ENCODE measurements at places on chromosomes 5 and 9. TPM values are rescaled to one million over a fixed set of nuclear protein-coding genes. Genes with fewer than 3 reads are reported as not detected.

- no peaks in the 10 kb centered on the region for H3K27me3 ChIP-seq
- H3K27ac ChIP-seq, result no peak overlapping the region
- no peak for DNase-seq
- H3K4me1 ChIP-seq, result no peaks in the 10 kb centered on the region
- H3K4me3 ChIP-seq, result no peak overlapping the region
These were observed 647.2 kb downstream of the BNC2 start for GRCh38 chr9:16223074-16223871.

- no peak overlapping the region for H3K27ac ChIP-seq
- no peak for DNase-seq
- H3K27me3 ChIP-seq, result peaks cover 8% of the 10 kb centered on the region
These were observed 1.0 kb upstream of the UBTD2 start for GRCh38 chr5:172284611-172284980.

- no peaks in the 10 kb centered on the region for H3K36me3 ChIP-seq
- H3K27me3 ChIP-seq, result peaks cover 39% of the 10 kb centered on the region
- H3K4me3 ChIP-seq, result no peak overlapping the region
- no peak overlapping the region for H3K27ac ChIP-seq
- peaks cover 14% of the 10 kb centered on the region for H3K4me1 ChIP-seq
These were observed 655 bp downstream of the GRIN1 start for GRCh38 chr9:137139468-137140150.

DNA sequence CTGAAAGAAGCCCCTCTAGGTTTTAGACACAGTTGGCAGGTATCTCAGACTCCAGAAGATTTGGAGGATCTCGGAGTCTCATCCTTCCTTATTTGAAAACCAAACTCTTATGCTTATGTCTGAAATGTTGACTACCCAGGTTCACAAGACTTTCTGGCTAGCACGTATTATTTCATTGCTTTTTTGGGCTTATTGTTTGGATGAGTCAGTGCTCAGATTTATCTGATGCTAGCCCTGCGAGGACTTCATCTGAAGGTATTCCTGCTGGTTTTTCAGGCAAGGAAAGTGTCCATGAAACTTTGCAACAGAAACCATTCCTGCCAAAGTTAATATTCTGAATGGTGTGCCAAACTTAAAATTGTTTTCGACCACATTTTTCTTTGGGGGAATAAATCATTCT is 8.5 kb downstream of the OSTF1 start:
- peaks cover 46% of the 10 kb centered on the region for H3K36me3 ChIP-seq
- DNase-seq, result no peak
- no peaks in the 10 kb centered on the region for H3K27me3 ChIP-seq

GRCh38 chr5:97049175-97049574 is 93.2 kb downstream of the LIX1 start:
- no peak overlapping the region for H3K27ac ChIP-seq
- H3K36me3 ChIP-seq, result no peaks in the 10 kb centered on the region
- no peak overlapping the region for H3K4me3 ChIP-seq
- DNase-seq, result no peak

DNA sequence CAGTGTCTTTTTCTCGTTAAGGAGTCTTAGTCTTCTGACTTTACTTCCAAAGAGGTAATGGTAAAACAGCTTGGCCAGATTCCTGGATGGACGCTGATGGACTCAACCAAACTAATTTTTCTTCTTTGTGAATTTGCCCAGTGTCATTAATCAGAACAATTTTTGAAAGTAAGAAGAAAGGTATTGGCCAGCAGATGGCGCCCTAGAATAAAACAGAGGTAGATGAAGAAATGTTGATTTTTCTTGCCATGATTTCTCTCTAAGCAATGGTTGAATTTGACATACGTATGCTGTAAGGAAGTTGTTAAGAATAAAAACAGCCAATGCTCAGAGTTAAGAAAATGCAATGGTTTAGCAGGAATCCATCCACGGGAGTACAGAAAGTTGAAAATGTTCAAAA is 500.0 kb downstream of the DIRAS2 start:
- no peak overlapping the region for H3K4me3 ChIP-seq
- no peak overlapping the region for H3K27ac ChIP-seq

DNA sequence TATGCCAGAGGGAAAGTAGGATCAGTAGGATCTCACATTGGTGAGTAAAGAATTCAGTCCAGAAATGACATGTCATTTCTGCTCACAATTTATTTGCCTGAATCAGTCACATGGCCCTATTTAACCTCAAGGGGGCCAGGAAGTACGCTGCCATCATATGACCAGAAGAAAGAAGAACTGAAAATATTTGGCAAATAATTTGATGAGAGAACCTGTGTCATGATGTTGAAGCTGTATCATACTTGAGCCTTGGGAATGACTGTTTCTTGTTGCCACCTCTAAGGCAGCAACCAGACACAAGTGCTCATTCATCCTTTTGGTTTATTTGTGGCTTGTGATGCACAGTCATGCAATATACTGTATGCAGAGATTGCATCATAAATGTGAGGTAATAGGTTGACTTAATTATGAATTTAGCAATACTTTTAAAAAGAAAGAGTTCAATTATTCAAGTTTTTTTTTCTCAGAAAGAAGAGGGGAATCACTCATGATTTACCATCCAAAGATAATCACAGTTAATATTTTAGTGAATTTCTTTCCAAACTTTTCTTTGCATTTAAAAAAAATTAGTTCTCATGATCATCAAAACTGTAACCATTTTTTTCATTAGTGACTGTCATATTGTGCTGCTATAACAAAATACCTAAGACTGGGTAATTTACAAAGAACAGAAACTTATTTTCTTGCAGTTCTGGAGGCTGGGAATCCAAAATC is 8.2 kb upstream of the ZFYVE16 start:
- DNase-seq, result no peak
- no peak overlapping the region for H3K4me3 ChIP-seq
- no peak overlapping the region for H3K27ac ChIP-seq
- peaks cover 12% of the 10 kb centered on the region for H3K27me3 ChIP-seq
- H3K4me1 ChIP-seq, result peaks cover 5% of the 10 kb centered on the region

- no peaks in the 10 kb centered on the region for H3K36me3 ChIP-seq
- peak; percentile 44 for DNase-seq
- H3K4me3 ChIP-seq, result no peak overlapping the region
- peak overlapping the region; percentile 19 for H3K27ac ChIP-seq
These were observed 50.7 kb downstream of the ARRDC3 start for GRCh38 chr5:91332267-91333045.

DNA sequence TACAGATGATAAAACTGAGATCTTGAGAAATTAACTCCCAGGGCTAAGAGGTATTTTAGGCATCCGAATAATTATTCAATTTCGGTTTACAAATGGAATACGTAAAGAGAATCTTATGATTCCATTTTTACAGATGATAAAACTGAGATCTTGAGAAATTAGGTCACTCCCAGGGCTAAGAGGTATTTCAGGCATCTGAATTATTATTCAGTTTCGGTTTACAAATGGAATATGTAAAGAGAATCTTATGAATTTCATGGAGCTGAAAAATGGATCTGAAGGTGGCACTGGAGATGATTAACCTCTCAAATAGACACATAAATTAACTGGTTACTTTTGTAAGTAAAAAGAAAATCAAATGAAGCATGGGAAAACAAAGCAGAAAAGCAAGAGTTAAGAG is 44.2 kb downstream of the FGF1 start:
- no peak for DNase-seq
- H3K36me3 ChIP-seq, result no peaks in the 10 kb centered on the region
- H3K4me3 ChIP-seq, result no peak overlapping the region
- H3K27ac ChIP-seq, result no peak overlapping the region
- peaks cover 6% of the 10 kb centered on the region for H3K4me1 ChIP-seq
- peaks cover 33% of the 10 kb centered on the region for H3K27me3 ChIP-seq

GRCh38 chr5:141850244-141850768 is 27.9 kb downstream of the PCDH1 start:
- peaks cover 20% of the 10 kb centered on the region for H3K4me1 ChIP-seq
- no peaks in the 10 kb centered on the region for H3K36me3 ChIP-seq

GRCh38 chr5:112933651-112934365 is 11.8 kb upstream of the REEP5 start:
- peaks cover 7% of the 10 kb centered on the region for H3K36me3 ChIP-seq
- no peak overlapping the region for H3K27ac ChIP-seq
- DNase-seq, result no peak
- no peak overlapping the region for H3K4me3 ChIP-seq
- peaks cover 40% of the 10 kb centered on the region for H3K4me1 ChIP-seq

GRCh38 chr5:3339798-3340115 is 255.9 kb upstream of the IRX1 start:
- no peak for DNase-seq
- H3K27me3 ChIP-seq, result no peaks in the 10 kb centered on the region
- no peaks in the 10 kb centered on the region for H3K4me1 ChIP-seq
- no peak overlapping the region for H3K27ac ChIP-seq
- no peak overlapping the region for H3K4me3 ChIP-seq

DNA sequence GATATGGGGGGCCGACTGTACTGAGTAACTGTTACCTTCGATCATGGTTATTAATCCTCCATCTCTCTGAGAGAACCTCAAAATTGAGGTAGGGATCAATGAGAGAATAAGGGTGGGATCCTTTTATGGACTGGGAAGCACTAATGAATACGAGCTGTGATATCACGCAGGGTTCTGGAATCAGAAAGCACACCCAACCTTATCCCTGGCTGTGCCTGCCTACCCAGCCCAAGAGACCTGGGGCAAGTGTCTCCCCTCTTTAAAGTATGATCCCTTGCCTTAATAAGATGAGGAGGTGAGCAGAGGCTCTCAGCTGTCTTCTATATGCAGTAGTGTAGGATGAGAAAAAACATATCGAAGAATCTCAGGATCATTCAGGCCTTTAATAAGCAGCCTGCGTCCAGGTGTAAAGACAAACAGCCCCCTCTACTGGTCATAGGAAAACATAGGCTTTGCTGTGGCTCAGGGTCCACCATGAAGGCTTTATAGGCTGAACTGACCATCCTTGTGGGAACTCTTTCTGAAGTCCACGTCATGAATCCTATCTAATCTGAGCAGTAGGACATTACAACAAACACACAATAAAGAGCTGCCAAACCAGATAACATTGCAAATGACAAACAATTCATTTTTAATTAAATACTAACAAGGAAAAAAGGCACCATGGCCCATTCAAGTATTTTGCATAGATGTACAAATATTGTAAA is 16.8 kb downstream of the NIPAL4 start:
- peak; percentile 42 for DNase-seq
- H3K36me3 ChIP-seq, result peaks cover 59% of the 10 kb centered on the region
- no peak overlapping the region for H3K4me3 ChIP-seq
- H3K27me3 ChIP-seq, result no peaks in the 10 kb centered on the region

GRCh38 chr9:16661816-16662215 is 208.7 kb downstream of the BNC2 start:
- H3K4me1 ChIP-seq, result no peaks in the 10 kb centered on the region
- no peaks in the 10 kb centered on the region for H3K36me3 ChIP-seq
- no peak for DNase-seq
- H3K4me3 ChIP-seq, result no peak overlapping the region

DNA sequence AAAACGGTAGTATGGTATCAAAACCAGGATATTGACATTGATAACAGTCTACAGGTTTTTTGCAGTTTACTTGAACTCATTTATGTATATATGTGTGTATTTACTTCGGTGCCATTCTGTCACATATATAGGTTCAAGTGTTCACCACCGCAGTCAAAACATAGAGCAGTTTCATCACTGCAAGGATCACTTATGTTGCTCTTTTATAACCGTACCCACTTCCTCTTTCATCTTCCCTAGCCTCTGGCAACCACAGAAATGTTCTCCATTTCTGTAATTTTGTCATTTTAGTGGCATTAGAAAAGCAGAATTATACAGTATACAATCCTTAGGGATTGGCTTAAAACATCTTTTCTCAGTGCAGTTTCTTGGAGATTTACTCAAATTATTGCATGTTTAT is 90.3 kb downstream of the SH3GL2 start:
- H3K4me3 ChIP-seq, result no peak overlapping the region
- no peaks in the 10 kb centered on the region for H3K36me3 ChIP-seq
- DNase-seq, result no peak
- no peak overlapping the region for H3K27ac ChIP-seq
- H3K4me1 ChIP-seq, result no peaks in the 10 kb centered on the region
- no peaks in the 10 kb centered on the region for H3K27me3 ChIP-seq

DNA sequence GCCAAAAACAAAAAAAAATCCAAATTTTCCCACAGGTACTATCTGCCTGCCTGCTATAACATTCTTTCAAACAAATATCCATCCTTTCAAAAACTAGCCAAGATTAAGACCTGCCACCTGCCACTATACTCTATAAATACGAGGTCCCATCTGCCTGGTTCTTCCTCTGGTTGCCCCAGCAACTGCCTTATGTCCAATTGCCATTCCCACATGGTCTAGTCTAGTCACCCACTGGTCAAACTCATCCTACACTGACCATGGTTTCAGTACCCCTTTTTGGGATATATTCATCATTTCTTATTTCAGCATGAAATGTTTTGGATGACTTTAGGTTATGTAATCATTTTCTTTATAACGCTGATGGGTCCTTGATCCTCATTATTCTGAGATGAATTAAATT is 95.1 kb upstream of the CCNG1 start:
- DNase-seq, result no peak
- no peak overlapping the region for H3K27ac ChIP-seq

GRCh38 chr5:115471345-115472063 is 73.1 kb downstream of the FEM1C start:
- no peak for DNase-seq
- H3K36me3 ChIP-seq, result no peaks in the 10 kb centered on the region
- no peak overlapping the region for H3K4me3 ChIP-seq
- no peak overlapping the region for H3K27ac ChIP-seq
- peaks cover 19% of the 10 kb centered on the region for H3K27me3 ChIP-seq

GRCh38 chr5:82684659-82685058 is 392.5 kb downstream of the TMEM167A start:
- H3K27me3 ChIP-seq, result peaks cover 2% of the 10 kb centered on the region
- peaks cover 1% of the 10 kb centered on the region for H3K4me1 ChIP-seq
- H3K4me3 ChIP-seq, result no peak overlapping the region

GRCh38 chr5:167061695-167062094 is 1229.8 kb upstream of the WWC1 start:
- H3K27ac ChIP-seq, result no peak overlapping the region
- H3K4me1 ChIP-seq, result no peaks in the 10 kb centered on the region
- no peak for DNase-seq
- H3K36me3 ChIP-seq, result no peaks in the 10 kb centered on the region
- H3K27me3 ChIP-seq, result no peaks in the 10 kb centered on the region

- H3K4me3 ChIP-seq, result no peak overlapping the region
- no peak overlapping the region for H3K27ac ChIP-seq
- no peaks in the 10 kb centered on the region for H3K36me3 ChIP-seq
- no peaks in the 10 kb centered on the region for H3K4me1 ChIP-seq
- DNase-seq, result no peak
These were observed 174.6 kb upstream of the IL12B start for GRCh38 chr5:159504857-159505304.

The ZNF608 gene
- not detected for total RNA-seq

The ACOT12 gene
- total RNA-seq, result not detected

The ADRA1B gene
- not detected for total RNA-seq

The LOX gene
- total RNA-seq, result not detected

The RNF14 gene
- 26.0 TPM for total RNA-seq

The SLC46A2 gene
- not detected for total RNA-seq

The RASEF gene
- not detected for total RNA-seq

The C6 gene
- not detected for total RNA-seq

The FOXD4L3 gene
- 0.29 TPM for total RNA-seq

The ZSWIM6 gene
- 2.5 TPM for total RNA-seq

The FSD1L gene
- total RNA-seq, result 7.9 TPM

The TRUB2 gene
- total RNA-seq, result 25.5 TPM

The KIF27 gene
- 3.2 TPM for total RNA-seq

The REEP2 gene
- total RNA-seq, result 1.1 TPM
